ENCODE measurements at places on chromosomes 13 and 19.

- DNase-seq, result no peak
These were observed 3.0 kb downstream of the ANKRD10 start for GRCh38 chr13:110911880-110912279.

DNA sequence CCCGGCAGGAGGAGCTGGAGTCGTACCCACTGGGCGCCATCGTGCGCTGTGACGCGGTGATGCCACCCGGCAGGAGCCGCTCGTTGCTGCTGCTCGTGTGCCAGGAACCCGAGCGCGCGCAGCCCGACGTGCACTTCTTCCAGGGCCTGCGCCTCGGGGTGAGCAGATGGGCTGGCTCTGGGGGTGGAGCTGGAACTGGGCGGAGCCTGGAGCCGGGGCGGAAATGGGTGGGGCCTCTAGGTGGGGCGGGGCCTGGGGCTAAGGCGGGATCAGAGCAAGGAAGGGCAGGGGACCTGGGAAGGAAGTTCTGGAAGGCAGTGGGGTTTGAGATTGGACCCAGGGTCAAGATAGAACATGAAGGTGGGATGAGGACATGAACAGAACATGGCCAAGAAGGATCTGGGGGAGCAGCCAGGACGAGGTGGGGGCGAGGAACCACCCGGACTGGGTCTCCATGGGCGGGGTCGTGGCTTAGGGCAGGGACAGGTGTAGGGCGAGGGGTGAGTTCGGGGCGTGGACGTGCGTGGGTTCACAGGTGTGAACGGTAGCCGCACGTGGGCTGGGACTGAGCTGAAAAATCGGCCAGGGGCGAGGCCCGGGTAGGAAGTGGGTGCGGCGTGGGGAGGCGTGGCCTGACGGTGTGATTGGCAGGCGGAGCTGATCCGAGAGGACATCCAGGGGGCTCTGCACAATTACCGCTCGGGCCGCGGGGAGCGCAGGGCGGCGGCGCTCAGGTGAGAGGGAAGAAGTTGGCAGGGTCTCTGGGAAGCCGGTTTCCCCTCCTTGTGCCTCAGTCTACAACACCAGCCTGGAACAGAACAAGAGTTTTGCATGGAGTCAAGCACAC is 4.7 kb downstream of the EPS8L1 start:
- no peak for DNase-seq

- DNase-seq, result no peak
These were observed 624 bp downstream of the SAFB start for GRCh38 chr19:5623397-5624017.

GRCh38 chr19:41203371-41203770 is 10.4 kb downstream of the CYP2S1 start:
- no peak for DNase-seq

GRCh38 chr13:41259875-41260501 is 3.4 kb downstream of the MTRF1 start:
- DNase-seq, result no peak

GRCh38 chr13:59601993-59602392 is 561.7 kb downstream of the DIAPH3 start:
- no peak for DNase-seq

- no peak for DNase-seq
These were observed 240.9 kb upstream of the SERP2 start for GRCh38 chr13:44132710-44133109.

GRCh38 chr13:65154661-65155447 is 2075.3 kb downstream of the PCDH9 start:
- DNase-seq, result no peak

GRCh38 chr19:2743099-2743498 is 3.3 kb upstream of the SLC39A3 start:
- no peak for DNase-seq

GRCh38 chr13:99949679-99950413 is 21.7 kb downstream of the ZIC5 start:
- DNase-seq, result no peak

- no peak for DNase-seq
These were observed 1.9 kb downstream of the SULT2B1 start for GRCh38 chr19:48553676-48554384.

DNA sequence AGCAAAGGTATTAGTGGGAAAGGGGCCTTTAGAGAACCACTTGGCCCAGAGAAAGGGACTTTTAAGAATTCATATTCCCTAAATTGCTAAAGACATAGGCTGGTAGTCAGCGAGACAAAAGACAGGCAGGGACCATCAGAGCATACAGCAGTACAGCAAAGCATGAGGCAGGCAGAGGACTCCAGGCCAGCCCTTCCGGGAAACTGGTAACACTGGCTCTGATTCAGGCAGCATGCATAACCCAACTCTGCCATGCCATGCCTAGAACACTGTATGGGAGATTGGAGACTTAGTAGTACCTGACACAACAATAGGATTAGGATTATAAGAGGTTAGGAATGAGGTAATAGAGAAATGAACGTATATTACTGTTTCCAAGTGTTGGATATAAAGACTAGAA is 34.9 kb downstream of the CAB39L start:
- no peak for DNase-seq

Data from stimulated activated CD8-positive, alpha-beta memory T cell treated with anti-CD3 and anti-CD28 coated beads, Interleukin-4, amount 100 ng/mL, for 1 hour (primary cell).